ENCODE measurements at places on chromosomes 2 and 18. TPM values are rescaled to one million over a fixed set of nuclear protein-coding genes. Genes with fewer than 3 reads are reported as not detected.

The MEP1B gene
- total RNA-seq = not detected

The COBLL1 gene
- total RNA-seq = 111 TPM

The VAMP5 gene
- total RNA-seq = 20.5 TPM

The GLI2 gene
- 3.3 TPM for total RNA-seq

The RFX8 gene
- total RNA-seq = 1.1 TPM

The CSRNP3 gene
- total RNA-seq = 2.0 TPM

GRCh38 chr18:54023471-54023870, 201.0 kb downstream of the MBD2 start:
- H3K27me3 ChIP-seq = no peaks in the 10 kb centered on the region
- H3K36me3 ChIP-seq = no peaks in the 10 kb centered on the region
- H3K4me1 ChIP-seq = no peaks in the 10 kb centered on the region
- no peak overlapping the region for H3K27ac ChIP-seq
- DNase-seq = no peak

GRCh38 chr2:38033646-38034045, 42.3 kb downstream of the CYP1B1 start:
- H3K27me3 ChIP-seq = no peaks in the 10 kb centered on the region
- H3K27ac ChIP-seq = no peak overlapping the region
- H3K4me1 ChIP-seq = peaks cover 11% of the 10 kb centered on the region
- H3K4me3 ChIP-seq = no peak overlapping the region

GRCh38 chr18:31546476-31546875, 45.2 kb upstream of the TTR start:
- no peaks in the 10 kb centered on the region for H3K4me1 ChIP-seq
- DNase-seq = no peak
- no peak overlapping the region for H3K4me3 ChIP-seq
- no peaks in the 10 kb centered on the region for H3K27me3 ChIP-seq
- H3K27ac ChIP-seq = no peak overlapping the region

- no peak overlapping the region for H3K27ac ChIP-seq
- H3K4me1 ChIP-seq = peaks cover 19% of the 10 kb centered on the region
- no peaks in the 10 kb centered on the region for H3K27me3 ChIP-seq
- no peaks in the 10 kb centered on the region for H3K36me3 ChIP-seq
- no peak for DNase-seq
Measured at GRCh38 chr2:28687640-28688385, 63.8 kb upstream of the PPP1CB start.

GRCh38 chr2:191061381-191061980, 47.5 kb upstream of the STAT1 start:
- no peak overlapping the region for H3K4me3 ChIP-seq
- H3K27ac ChIP-seq = no peak overlapping the region
- H3K4me1 ChIP-seq = peaks cover 5% of the 10 kb centered on the region
- no peaks in the 10 kb centered on the region for H3K36me3 ChIP-seq
- H3K27me3 ChIP-seq = no peaks in the 10 kb centered on the region
- no peak for DNase-seq

DNA sequence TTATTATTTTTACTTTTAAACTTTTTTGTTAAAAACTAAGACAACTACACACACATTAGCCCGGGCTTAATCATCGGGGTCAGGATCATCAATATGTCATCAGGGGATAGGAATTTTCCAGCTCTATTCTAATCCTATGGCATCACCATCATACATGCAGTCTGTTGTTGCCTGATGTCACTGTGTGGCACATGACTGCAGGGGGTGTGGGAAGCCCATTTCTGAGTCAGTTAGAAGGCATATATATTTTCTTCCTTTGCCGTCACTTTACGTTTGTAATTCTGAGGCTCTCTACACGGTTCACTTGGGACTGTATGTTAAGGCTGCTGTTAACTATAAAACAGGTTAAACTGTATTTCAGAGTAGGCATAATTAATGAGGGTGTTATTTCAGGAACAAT, 144.4 kb upstream of the ITGA6 start:
- no peaks in the 10 kb centered on the region for H3K36me3 ChIP-seq
- no peak overlapping the region for H3K4me3 ChIP-seq
- no peaks in the 10 kb centered on the region for H3K27me3 ChIP-seq
- H3K4me1 ChIP-seq = peaks cover 16% of the 10 kb centered on the region
- H3K27ac ChIP-seq = no peak overlapping the region

DNA sequence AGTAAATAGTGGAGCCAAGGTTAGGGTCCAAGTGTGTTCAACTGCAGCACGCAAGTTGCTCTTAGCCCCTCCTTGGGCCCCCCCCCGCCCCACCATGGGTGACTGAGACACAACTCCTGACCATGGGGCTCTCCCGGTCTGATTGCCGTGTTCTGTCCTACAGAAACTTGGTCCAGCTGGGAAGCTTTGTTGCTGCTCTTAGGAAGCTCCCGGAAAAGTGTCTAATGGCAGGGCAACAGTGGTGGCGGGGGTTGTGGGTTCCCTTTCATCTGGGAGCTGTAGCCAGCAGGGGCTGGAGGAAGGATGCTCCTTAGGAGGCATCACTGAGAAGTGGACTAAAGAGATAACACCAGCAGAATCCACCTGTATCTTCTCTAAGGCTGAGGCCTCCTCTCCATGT, 111.1 kb downstream of the CYP26B1 start:
- no peak overlapping the region for H3K27ac ChIP-seq
- no peaks in the 10 kb centered on the region for H3K4me1 ChIP-seq
- H3K27me3 ChIP-seq = no peaks in the 10 kb centered on the region
- H3K36me3 ChIP-seq = no peaks in the 10 kb centered on the region

DNA sequence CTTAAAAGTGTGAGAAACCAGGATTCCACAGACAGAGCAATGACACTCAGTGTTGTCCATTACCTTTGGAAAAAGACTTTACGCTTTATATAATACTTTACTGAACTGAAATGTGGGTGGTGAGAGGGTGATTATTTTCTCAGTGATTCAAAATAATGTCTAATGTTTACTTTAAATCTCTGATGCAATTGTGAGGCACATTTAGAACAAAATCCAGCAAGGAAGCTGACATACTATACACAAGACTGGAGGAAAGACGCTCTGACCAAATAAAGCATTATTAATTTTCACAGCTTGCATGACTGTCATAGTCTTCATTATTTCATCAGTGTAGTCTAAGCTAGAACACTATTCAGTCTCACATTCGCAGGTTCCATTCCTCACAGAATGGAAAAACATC, 34.1 kb upstream of the STAT1 start:
- H3K27ac ChIP-seq = no peak overlapping the region
- H3K27me3 ChIP-seq = no peaks in the 10 kb centered on the region
- peaks cover 14% of the 10 kb centered on the region for H3K4me1 ChIP-seq
- DNase-seq = no peak

DNA sequence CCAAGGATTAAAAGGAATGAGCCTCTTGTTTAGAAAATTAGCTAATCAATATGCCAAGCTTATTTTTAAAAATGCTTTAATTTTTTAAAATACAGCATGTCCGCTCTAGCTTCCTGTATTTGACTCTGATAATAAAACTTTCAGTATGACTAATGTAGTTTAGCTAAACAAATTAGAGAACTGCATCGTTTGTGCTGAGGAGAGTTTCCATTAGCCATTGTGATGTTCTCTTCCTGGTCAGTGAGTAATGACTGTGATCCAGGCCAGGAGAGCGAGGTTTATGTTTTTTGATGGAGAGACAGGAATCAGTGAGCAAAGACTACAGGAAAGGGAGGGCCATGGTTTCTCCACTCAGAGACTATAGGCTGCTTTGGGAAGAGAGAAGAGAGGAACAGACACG, 237.2 kb upstream of the ETAA1 start:
- no peak for DNase-seq
- H3K27me3 ChIP-seq = no peaks in the 10 kb centered on the region
- peaks cover 6% of the 10 kb centered on the region for H3K4me1 ChIP-seq

DNA sequence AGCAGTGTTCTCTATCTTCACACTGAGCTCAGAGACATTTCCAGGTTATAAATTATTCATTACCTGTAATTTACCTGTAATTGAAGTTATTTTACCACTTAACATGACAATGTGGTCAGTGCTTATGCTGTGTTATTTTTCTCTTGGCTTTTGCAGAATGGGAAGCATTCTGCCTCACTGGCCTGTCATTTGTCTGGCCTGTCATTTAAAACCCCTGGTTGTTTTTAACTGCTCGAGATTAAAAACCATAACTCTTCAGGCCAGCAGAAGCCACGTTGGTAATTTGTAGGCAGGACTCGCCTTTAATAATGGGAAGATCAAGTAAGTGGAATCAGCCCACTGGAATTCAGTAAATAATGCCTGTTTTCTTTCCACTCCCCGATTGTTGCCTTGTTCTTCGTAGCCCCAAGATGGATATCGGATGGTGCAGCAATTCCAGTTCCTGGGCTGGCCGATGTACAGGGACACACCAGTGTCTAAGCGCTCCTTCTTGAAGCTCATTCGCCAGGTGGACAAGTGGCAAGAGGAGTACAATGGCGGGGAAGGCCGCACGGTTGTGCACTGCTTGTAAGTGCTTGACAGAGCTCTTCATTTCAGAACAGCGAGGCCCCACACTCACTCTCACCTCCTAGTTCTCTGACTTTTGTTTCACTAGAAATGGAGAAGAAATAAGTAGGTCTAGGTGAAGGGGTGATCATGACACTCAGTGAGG, 222.4 kb upstream of the RAB12 start:
- no peak overlapping the region for H3K4me3 ChIP-seq
- no peak for DNase-seq
- peaks cover 64% of the 10 kb centered on the region for H3K36me3 ChIP-seq
- H3K27ac ChIP-seq = no peak overlapping the region

- H3K36me3 ChIP-seq = no peaks in the 10 kb centered on the region
- no peak overlapping the region for H3K4me3 ChIP-seq
- H3K27me3 ChIP-seq = no peaks in the 10 kb centered on the region
- no peak overlapping the region for H3K27ac ChIP-seq
- DNase-seq = peak; percentile 71
- H3K4me1 ChIP-seq = no peaks in the 10 kb centered on the region
Measured at GRCh38 chr2:240933048-240933965, 27.2 kb downstream of the CROCC2 start.

- H3K4me3 ChIP-seq = peak overlapping the region; percentile 92
- H3K27ac ChIP-seq = no peak overlapping the region
- no peaks in the 10 kb centered on the region for H3K27me3 ChIP-seq
- peaks cover 15% of the 10 kb centered on the region for H3K4me1 ChIP-seq
Measured at GRCh38 chr2:213148572-213149261, 2.7 kb downstream of the IKZF2 start.

DNA sequence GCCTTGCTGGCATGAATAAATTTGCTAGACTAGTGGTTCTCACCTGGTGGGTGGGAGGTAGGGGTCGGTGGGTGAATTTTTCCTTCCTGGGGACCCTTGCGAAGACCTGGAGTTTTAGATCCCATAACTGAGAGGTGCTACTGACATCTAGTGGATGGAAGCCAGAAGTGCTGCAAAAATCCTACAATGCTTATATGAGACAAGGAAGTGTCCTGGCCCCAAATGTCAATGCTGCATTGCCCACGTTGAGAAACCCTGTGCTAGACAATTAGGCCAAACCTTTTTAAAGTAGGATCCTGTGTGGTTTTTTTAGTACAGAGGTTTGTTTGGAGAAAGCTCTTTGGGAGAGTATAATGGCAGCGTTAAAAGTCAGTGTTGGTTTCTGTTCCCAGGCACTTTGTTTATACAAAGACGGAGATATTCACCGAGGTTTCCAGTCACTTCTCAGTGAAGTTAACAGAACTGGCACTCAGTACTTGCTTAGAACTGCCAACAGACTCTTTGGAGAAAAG, 9.6 kb downstream of the SERPINB8 start:
- peaks cover 12% of the 10 kb centered on the region for H3K4me1 ChIP-seq
- peak overlapping the region; percentile 64 for H3K27ac ChIP-seq
- peaks cover 25% of the 10 kb centered on the region for H3K36me3 ChIP-seq
- DNase-seq = peak; percentile 67

DNA sequence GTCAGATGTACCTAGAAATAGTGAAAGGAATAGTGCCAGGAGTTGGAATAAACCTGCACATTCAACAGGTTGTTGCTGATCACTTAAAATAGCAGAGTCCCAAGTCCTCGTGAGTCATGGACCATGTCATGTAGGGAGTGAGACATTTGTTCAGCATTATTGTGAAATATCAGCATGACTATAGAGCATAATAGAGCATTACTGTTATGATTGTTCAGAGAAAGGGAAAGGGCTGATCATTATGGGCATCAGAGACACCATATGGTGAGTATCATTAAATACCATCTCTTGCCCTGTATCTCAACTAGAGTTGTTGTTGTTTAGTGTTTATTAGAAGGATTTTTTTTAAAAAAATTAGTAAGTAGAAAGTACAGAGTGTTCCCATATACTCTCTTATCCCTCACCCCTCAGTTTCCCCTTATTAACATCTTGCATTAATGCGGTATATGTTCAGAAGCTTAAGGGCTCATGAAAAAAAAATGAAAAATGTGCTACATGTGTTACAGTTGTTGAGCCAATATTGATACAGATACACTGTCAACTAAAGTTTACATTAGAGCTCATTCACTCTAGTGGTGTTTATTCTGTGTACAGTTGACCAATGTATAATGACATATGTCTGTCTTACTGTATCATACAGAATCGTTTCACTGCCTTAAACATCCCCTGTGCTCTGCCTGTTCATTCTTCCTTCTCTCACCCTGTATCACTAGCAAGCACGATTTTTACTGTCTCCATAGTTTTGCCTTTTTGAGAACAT, 5.7 kb downstream of the ELAC1 start:
- peaks cover 9% of the 10 kb centered on the region for H3K4me1 ChIP-seq
- DNase-seq = peak; percentile 39
- H3K27ac ChIP-seq = no peak overlapping the region
- no peaks in the 10 kb centered on the region for H3K27me3 ChIP-seq
- no peak overlapping the region for H3K4me3 ChIP-seq
- H3K36me3 ChIP-seq = peaks cover 18% of the 10 kb centered on the region

GRCh38 chr18:62386091-62386490, 61.0 kb downstream of the TNFRSF11A start:
- H3K27ac ChIP-seq = no peak overlapping the region
- no peak overlapping the region for H3K4me3 ChIP-seq
- H3K4me1 ChIP-seq = no peaks in the 10 kb centered on the region

DNA sequence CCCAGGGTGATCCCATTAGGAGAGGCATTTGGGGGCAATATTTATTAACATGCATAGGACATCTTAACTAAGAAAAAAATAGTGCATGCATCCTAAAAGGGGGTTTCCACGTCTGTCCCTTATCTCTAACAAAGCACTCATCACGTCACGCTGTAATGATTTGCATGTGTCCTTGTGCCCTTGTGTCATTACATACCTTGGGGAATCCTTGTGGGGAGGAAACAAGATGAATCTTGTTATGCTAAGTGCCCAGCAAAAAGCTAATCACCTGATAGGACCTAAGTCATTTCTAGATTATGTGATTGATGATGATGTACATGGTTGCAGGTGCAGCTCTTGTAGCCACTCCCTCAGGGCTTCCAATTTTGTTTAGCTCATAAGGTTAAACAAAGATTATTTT, 250.9 kb downstream of the FBXO15 start:
- H3K4me1 ChIP-seq = no peaks in the 10 kb centered on the region
- no peaks in the 10 kb centered on the region for H3K27me3 ChIP-seq
- no peaks in the 10 kb centered on the region for H3K36me3 ChIP-seq

GRCh38 chr2:236535024-236535423, 34.6 kb upstream of the ACKR3 start:
- no peak overlapping the region for H3K27ac ChIP-seq
- H3K36me3 ChIP-seq = no peaks in the 10 kb centered on the region
- DNase-seq = no peak
- H3K4me1 ChIP-seq = no peaks in the 10 kb centered on the region
- no peaks in the 10 kb centered on the region for H3K27me3 ChIP-seq

Data from upper lobe of left lung (tissue), 6 donors.